ENCODE measurements at places on chromosomes 11 and 22. TPM values are rescaled to one million over a fixed set of nuclear protein-coding genes. Genes with fewer than 3 reads are reported as not detected.

DNA sequence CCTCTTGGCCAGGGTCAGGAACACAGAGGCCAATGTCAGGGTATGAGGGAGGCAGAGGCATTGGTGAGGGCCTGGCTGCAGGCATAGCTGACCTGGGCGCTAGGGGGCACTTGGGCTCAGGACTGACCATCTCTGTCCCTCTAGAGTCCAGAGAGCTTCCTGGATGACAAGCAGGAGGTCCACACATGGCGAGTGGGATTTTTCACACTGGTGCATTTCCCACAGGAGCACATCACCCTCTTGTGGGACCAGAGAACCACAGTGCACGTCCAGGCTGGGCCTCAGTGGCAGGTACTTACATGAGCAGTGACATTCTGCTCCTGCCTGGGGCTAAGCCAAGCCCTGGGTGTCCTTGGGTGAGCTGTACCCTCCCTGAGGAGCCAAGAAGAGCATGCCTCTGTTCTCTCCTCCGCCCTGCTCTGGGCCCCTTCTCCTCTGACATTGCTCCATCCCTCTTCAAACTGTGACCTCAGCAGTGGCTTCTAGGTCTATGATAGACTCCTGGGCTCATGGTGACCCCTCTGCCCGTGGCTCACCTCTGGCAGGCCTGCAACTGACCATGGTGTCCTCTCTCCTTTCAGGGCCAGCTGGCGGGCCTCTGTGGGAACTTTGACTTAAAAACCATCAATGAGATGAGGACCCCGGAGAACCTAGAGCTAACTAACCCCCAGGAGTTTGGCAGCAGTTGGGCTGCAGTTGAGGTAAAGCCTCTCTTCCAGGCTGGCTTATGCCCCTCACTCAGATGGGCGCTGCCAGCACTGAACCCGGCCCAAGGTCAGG is 46.6 kb downstream of the OTOG start:
- H3K27ac ChIP-seq = no peak overlapping the region
- no peak for DNase-seq
- no peaks in the 10 kb centered on the region for H3K36me3 ChIP-seq

GRCh38 chr11:57144531-57145320 is 37.0 kb upstream of the LRRC55 start:
- H3K4me3 ChIP-seq = no peak overlapping the region
- no peaks in the 10 kb centered on the region for H3K36me3 ChIP-seq
- H3K27ac ChIP-seq = no peak overlapping the region
- H3K4me1 ChIP-seq = no peaks in the 10 kb centered on the region
- DNase-seq = no peak

- no peaks in the 10 kb centered on the region for H3K36me3 ChIP-seq
- H3K4me1 ChIP-seq = no peaks in the 10 kb centered on the region
- no peak for DNase-seq
- no peak overlapping the region for H3K4me3 ChIP-seq
Measured at GRCh38 chr11:98568013-98568412, 452.7 kb upstream of the CNTN5 start.

DNA sequence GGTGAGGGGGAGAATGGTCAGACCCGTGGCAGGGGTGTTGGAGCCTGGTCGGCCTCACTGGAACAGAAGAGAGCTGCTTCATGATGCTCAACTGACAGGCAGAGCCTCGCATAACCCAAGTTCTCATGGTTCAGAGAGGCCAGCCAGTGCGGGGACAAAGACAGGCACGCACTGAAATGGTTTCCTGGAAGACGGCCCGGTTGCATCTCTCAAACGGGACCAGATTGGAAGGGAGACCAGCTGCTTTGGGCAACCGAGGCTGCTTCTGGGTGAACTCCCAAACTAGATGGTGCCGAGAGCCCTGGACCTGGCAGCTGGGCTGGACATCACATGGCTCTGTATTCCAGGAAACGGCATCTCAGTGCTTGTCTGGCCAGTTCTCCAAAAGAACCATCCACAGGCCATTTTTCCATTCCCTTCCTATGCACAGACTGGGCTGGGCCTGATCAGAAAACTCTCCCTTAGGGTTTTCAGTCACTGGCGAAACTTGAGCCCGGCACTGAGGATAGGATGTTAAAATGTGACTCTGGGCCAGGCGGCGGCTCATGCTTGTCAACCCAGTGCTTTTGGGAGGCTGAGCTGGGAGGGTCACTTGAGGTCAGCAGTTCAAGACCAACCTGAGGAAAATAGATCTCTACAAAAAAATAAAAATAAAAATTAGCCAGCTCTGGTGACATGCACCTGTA is 80.1 kb upstream of the PRODH start:
- no peak overlapping the region for H3K4me3 ChIP-seq
- H3K27me3 ChIP-seq = no peaks in the 10 kb centered on the region
- no peak overlapping the region for H3K27ac ChIP-seq
- H3K4me1 ChIP-seq = no peaks in the 10 kb centered on the region
- no peak for DNase-seq
- no peaks in the 10 kb centered on the region for H3K36me3 ChIP-seq

DNA sequence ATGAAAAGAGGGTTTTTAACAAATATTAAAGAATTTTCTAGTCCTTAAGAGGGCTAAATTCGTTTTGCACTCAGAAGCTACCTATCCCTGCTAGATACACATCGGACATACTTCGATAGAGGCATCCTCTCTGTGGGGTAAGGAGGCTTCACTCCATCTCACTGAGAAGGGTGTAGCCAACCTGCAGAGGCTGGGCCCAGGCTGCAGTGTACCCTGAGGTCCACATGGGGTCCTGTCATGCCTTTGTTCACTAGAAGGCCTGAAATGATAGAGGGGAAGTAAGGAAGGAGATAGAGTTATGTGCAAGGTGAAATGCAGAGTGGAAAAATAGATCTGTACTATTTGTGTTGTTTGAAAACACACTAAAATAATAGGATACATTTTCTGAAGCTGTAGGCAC is 45.6 kb downstream of the IGSF9B start:
- DNase-seq = no peak
- H3K36me3 ChIP-seq = no peaks in the 10 kb centered on the region
- H3K4me3 ChIP-seq = no peak overlapping the region
- no peak overlapping the region for H3K27ac ChIP-seq
- no peaks in the 10 kb centered on the region for H3K4me1 ChIP-seq

- no peaks in the 10 kb centered on the region for H3K36me3 ChIP-seq
- no peaks in the 10 kb centered on the region for H3K4me1 ChIP-seq
- DNase-seq = no peak
- H3K27me3 ChIP-seq = no peaks in the 10 kb centered on the region
Measured at GRCh38 chr11:128711136-128711535, 17.3 kb downstream of the FLI1 start.

DNA sequence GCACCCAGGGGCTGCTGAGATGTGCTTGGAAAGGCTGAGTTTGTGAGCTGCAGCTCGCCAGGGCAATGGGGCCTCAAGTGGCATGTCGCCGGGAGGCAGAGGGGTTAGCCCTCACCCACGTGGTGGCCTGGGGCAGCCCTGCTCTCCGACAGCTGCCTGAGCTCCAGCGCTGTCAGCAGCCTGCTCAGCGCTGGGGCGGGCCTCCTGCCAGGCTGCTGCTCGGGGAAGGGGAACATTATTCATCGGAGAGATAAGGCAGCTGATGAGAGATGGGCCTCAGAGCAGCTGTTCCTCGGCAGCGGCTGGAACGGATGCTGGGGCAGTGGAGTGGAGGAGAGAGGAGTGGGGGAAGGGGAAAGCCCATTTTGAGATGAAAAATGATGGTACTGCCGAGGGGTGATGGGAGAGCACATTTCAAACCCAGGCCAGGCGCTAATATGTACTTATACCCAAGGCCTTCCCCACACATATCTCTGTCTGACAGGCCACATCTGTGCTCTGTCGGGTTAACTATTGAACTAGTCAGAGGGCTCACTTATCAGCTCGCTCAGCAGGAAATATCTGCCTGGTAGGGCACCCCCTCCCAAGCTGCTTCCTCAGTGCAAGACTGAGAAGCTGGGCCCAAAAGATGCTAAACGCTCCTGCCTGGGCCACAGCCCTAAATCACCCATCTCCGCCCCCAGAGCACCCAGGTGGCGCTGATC is 79.5 kb downstream of the TIMP3 start:
- H3K36me3 ChIP-seq = no peaks in the 10 kb centered on the region
- H3K4me1 ChIP-seq = no peaks in the 10 kb centered on the region
- no peaks in the 10 kb centered on the region for H3K27me3 ChIP-seq

GRCh38 chr11:106457727-106458126 is 380.3 kb downstream of the AASDHPPT start:
- no peak for DNase-seq
- no peaks in the 10 kb centered on the region for H3K27me3 ChIP-seq
- H3K4me1 ChIP-seq = no peaks in the 10 kb centered on the region

DNA sequence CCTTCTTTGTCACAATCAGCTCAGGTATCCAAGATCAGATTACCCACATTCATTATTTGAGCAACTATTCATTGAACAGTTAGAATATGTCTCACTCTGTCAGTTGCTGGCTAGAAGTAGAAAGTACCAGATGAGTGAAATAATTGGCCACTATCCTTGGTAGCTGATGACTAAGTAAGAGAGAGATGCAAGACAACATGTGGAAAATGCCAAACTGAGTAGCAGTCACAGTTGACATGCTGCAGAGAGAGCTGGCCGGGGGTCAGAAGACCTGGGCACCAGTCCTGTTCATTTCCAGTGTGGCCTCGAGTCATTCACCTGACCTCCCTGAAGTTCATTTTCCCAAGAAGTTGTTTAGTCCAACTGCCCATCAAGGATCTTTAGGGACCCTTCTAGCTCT is 22.5 kb upstream of the SMIM35 start:
- H3K36me3 ChIP-seq = no peaks in the 10 kb centered on the region
- H3K27me3 ChIP-seq = no peaks in the 10 kb centered on the region
- DNase-seq = no peak
- H3K27ac ChIP-seq = no peak overlapping the region

DNA sequence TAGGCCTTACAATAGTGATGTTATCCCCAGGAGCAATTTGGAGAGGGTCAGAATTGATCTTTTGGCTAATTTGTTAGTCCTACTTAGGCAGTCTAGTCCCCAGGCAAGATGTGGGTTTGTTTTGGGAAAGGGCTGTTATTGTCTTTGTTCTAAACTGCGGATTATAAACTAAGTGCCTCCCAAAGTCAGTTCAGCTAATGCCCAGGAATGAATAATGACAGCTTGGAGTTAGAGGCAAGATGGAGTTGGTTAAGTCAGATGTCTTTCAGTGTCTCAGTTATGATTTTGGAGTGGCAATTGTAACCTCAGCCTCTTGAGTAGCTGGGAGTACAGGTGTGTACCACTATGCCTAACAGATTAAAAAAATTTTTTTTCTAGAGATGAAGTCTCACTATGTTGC is 7.3 kb upstream of the CLNS1A start:
- H3K4me3 ChIP-seq = no peak overlapping the region
- no peaks in the 10 kb centered on the region for H3K4me1 ChIP-seq
- no peaks in the 10 kb centered on the region for H3K36me3 ChIP-seq
- H3K27ac ChIP-seq = no peak overlapping the region
- H3K27me3 ChIP-seq = no peaks in the 10 kb centered on the region

The LGR4 gene
- total RNA-seq = 94.5 TPM

The BIRC3 gene
- 14.8 TPM for total RNA-seq

The TTC36 gene
- total RNA-seq = 0.66 TPM
